HT-29 (cell line): ENCODE measurements at places on chromosomes 11 and 22. TPM values are rescaled to one million over a fixed set of nuclear protein-coding genes. Genes with fewer than 3 reads are reported as not detected.

DNA sequence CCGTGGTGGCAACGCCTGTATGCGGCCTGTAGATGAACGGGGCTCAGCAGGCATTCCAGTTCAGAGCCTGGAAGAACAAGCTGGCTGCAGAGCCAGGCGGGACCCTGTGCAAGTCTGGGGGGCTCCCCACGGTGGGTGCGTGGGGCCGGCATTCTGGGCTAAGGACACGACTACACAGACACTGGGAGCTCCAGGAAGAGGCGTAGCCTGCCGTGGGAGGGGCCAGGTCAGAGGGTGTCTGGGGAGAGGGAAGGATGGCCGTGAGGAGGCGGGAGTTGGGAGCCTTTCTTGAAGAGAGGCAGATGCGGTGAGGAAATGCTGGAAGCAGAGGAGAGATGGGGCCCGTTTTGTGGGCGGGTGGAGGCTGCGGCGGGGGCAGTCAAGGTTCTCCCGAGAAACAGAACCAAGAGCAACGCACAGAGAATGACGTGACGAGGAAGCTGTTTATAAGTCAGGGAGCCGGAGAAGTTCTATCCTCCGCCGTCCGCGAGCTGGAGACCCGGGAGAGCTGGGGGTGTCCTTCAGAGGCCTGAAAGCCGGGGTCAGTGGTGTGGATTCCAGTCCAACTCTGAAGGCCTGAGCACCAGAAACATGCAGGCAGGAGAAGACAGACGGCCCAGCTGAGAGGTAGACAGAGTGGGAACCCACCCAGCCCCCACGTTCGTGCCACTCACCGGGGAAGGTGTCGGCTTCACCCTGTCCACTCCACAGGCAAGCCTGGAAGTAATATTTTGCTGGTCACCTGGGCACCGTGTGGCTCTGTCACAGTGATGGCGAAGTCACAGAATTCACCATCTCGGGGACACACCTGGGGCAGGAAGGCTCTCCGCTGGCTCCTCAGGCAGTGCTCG, 529.6 kb downstream of the BRD1 start:
- DNase-seq, result no peak

GRCh38 chr22:43867839-43868635, 5.7 kb upstream of the SULT4A1 start:
- peak; percentile 48 for DNase-seq

- DNase-seq, result no peak
Measured at GRCh38 chr11:340539-341512, 20.2 kb upstream of the IFITM3 start.

- no peak for DNase-seq
Measured at GRCh38 chr11:12867531-12867930, 141.6 kb upstream of the RASSF10 start.

DNA sequence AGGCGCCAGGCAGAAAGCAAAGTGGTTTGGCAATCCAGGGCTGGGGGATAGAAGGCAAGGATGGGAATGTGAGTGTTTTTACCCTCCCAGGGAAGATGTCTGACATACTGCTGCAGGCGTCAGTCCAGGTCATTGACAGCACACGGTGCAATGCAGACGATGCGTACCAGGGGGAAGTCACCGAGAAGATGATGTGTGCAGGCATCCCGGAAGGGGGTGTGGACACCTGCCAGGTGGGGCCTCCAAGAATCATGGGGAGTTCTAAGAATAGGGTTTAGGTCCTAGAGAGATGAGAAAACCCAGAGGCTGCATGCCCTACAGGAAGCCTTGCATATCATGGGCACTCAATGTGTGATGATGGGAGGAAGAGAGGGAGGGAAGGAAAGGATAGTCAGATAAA, 28.3 kb upstream of the SMIM35 start:
- no peak for DNase-seq

DNA sequence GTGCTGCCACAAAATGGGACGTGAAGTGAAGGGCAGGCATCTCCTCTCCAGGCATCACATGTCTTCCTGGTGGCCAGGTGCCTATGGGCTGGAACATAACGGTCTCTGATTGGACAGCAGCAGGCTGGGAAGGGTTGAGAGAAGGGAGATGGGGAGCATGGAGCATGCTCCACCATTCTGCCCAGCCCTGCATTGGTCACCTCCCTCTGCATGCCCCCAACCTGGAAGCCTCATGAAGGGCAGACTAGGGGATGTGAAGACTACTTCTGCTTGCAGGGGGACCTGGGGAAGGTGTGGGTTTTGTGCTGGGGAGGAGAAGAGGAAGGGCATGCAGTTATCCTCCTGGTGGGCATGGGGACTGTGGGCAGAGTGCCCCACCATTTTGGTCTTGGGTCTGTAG, 782.2 kb downstream of the TBC1D22A start:
- no peak for DNase-seq

- DNase-seq, result peak; percentile 52
Measured at GRCh38 chr11:103537904-103538502, 428.8 kb downstream of the DYNC2H1 start.

DNA sequence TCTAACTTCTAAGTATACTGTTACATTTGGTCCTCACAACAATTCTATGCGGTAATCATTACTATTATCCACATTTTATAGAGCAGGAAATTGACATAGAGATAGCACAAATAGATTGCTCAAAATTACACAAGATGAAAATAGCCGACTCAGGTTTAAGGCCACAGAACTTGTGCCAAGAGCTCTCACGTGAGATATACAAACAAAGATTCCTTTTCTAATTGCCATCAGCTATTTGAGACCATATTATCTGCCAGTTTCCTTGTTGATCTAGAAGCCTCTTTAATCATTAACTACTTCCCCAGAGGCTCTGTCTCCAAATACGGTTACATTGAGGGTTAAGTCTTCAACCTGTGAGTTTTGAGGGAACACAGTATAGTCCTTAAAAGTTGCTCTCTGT, 61.0 kb upstream of the GLYATL1B start:
- DNase-seq, result peak; percentile 20

DNA sequence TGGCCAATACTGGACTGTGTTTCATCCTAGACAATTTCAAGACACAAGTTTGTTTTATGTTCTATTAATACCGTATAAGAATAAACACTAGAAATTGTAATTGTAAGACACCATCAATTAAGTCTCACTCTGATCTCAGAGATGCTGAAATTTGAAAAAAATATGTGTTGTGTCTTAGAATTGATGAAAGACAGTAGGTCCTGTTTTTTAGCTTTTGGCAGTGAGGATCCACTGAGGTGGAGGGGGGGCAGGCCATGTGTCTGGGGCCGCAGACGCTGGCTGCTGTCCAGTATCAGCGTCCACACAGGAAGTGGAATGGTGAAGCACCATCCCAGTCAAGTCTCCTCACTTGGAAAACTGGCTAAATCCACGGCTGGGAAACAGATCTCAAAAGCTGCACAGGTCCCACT, 22.5 kb upstream of the ALG8 start:
- no peak for DNase-seq

DNA sequence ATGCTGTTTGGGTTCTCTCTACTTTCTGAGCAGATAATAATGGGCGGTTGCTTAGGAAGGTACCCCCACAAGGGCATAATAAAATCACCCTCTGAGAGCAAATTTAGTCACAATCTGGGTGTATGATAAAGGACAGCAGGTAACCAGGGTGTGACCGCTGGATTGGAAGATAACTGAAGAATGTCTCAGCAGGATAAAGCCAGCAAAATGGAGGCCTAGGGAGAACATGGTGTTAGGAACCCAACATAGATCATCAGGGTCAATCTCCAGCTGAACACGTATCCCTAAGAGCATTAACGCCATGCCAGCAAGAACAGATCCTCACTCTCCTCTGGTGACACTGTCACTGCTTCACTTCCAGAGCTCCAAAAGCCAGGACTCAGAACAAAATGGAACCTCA, 64.5 kb upstream of the SCUBE2 start:
- no peak for DNase-seq

- no peak for DNase-seq
Measured at GRCh38 chr11:36333468-36333867, 37.4 kb downstream of the PRR5L start.

DNA sequence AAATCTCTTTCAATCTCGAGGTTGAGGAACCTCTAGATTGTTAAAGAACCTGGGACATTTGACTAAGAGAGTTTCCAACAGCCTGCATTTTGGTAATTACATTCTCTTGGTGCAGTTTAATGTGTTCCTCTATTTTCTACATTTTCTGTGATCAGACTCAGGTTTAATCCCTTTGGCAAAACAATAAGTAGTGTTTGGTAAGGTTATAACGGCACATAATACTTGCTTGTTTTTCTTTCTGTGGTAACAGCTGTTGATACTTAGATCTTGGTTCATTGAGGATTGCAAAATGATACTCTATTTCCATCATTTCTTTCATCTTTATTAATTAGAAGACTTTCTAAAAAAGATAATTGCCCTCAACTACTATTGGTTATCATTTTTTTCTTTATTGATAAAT, 271.3 kb downstream of the SBF2 start:
- no peak for DNase-seq

GRCh38 chr22:40482391-40482790, 112.0 kb downstream of the SGSM3 start:
- peak; percentile 22 for DNase-seq

DNA sequence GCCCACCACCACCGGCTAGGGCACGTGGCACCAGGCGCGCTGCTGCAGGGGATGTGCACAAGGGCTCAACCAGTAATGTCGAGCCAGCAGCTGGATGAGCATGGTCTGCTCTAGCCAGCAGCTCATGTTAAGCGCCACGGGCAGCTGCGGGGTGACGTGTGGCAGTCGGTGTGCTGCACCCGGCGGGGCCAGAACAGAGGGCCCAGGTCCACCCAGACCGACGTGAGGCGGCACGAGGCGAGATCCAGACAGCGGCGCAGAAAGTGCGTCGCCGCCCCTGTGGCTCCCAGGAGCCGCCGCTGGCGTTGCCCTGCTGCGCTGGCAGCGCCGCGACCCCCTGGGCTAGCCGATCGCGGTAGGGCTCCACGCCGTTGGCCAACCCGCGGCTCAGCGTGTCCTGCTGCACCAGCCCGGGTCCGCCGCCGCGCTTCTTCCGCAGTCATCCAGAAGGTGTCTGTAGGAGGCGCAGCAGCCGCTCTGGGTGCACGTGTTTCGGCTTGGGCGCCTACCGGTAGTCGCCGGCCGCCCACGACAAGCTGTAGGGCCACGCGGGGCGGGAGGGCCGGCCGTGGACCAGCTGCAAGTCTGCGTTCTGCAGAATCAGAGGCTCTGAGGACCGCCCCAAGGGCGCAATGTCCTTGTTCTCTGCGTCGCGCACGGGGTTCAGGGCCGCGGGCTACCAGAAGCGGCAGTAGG, 4.6 kb upstream of the GALR3 start:
- DNase-seq, result peak; percentile 53

- DNase-seq, result no peak
Measured at GRCh38 chr11:10395166-10395897, 59.7 kb upstream of the AMPD3 start.

- DNase-seq, result no peak
Measured at GRCh38 chr11:130721736-130722135, 194.5 kb downstream of the SNX19 start.

DNA sequence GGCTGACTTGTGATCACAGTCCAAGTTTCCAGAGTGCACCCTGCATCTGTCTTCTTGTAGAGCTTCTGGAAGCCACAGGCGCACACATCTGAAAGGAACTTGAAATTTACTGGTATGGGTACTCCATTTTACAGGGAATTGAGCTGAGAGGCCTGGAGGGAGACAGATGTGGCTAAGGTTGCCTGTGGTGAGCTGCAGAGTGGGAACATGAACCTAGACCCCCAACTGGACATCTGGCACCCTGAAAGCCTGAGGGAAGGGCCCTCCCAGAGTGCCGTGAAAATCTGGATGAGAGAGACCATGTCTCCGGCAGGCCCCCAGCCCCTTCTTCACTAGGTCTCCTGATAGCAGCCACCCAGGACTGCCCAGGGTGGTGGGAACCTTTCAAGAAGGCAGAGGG, 22.6 kb upstream of the SOX10 start:
- DNase-seq, result no peak

- DNase-seq, result no peak
Measured at GRCh38 chr11:121508449-121508848, 55.7 kb upstream of the SORL1-AS1 start.

GRCh38 chr11:104279587-104279986, 115.6 kb upstream of the PDGFD start:
- no peak for DNase-seq

DNA sequence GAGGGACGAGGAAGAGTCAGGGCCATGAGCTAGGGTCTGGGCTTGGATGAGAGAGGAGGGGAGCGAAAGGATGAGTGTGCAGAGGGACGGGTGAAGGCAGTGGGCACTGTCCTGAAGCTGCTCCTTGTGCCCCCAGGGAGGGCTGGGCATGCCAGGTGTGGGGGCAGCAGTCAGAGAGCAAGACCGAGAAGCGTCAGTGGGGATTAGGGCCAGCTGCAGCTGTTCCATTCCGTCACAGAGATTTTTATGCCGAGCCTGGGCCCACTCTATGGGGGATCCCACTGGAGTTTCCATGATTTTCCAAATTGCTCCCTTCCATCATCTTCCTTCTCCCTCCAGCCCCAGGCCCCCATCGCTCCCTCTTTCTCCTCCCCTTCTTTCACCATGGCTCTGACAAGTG, 93.2 kb downstream of the NECTIN1 start:
- DNase-seq, result no peak

- DNase-seq, result no peak
Measured at GRCh38 chr11:126059238-126059781, 3.4 kb downstream of the CDON start.

GRCh38 chr22:28986366-28986765, 75.3 kb downstream of the C22orf31 start:
- peak; percentile 28 for DNase-seq

- DNase-seq, result no peak
Measured at GRCh38 chr11:5968394-5968793, at the start of gene OR56A5. Gene OR56A5, minus strand, starts transcription at chr11:5968494. Its CDS starts 0 bp downstream, at chr11:5968494.

DNA sequence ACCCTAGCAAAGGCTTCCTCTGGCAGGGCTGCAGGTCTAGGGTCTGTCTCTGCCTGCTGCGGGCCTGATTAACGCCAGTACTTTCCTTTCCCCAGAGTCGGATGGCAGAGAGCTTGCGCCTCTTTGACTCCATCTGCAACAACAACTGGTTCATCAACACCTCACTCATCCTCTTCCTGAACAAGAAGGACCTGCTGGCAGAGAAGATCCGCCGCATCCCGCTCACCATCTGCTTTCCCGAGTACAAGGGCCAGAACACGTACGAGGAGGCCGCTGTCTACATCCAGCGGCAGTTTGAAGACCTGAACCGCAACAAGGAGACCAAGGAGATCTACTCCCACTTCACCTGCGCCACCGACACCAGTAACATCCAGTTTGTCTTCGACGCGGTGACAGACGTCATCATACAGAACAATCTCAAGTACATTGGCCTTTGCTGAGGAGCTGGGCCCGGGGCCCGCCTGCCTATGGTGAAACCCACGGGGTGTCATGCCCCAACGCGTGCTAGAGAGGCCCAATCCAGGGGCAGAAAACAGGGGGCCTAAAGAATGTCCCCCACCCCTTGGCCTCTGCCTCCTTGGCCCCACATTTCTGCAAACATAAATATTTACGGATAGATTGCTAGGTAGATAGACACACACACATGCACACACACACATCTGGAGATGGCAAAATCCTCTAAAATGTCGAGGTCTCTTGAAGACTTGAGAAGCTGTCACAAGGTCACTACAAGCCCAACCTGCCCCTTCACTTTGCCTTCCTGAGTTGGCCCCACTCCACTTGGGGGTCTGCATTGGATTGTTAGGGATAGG, 18.6 kb downstream of the RSPH14 start:
- DNase-seq, result no peak

SCUBE2 gene
- not detected in 2 replicates for total RNA-seq

SLC25A18 gene
- not detected in 2 replicates for total RNA-seq

RIC3 gene
- not detected in 2 replicates for total RNA-seq

DGCR6 gene
- 0.70 and 2.2 TPM in 2 replicates for total RNA-seq

UPK2 gene
- 0.31 TPM in 1 of 2 replicates, not detected in the other for total RNA-seq

PRCP gene
- 4.4 and 7.0 TPM in 2 replicates for total RNA-seq

OR8A1 gene
- not detected in 2 replicates for total RNA-seq
